ENCODE measurements at places on chromosomes 12 and 14. TPM values are rescaled to one million over a fixed set of nuclear protein-coding genes. Genes with fewer than 3 reads are reported as not detected.

DNA sequence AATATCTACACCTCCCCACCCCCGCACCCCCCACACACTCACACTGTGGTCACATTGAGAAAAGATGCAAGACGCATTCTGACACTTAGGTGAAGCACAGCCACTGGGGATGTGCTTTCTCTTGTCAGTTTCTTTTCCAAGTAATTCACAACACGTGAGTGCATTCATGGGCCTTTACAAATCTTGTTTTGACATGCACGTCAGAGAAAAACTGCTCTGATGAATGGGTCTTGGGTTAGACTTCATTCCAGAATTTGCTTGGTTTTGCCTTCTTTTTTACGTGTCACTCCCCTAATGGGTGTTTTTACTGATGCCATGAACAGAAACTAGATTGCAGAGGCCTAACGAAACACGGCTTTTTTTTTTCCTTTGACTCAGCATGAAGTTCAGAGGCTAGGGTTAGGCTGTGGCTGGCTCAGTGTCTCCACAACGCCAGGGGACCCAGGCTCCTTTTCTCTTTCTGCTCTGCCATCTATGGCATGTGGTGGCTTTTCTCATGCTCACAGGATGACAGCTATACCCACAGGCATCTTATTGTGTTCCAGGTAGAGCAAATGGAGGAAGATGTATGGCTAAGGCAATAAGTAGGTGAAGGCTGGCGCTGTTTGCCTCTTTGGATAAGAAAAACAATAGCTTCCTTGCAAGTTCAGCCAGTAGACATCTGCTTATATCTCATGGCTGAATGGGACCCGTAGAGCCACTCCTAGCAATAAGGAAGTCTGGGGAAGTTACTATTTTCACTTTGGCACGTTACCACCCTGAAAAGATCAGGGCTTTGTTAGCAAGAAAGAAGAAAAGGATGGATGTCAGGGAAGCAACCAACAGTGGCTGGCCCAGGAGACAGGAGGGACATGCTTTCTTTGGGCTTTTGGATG is 253.3 kb downstream of the SLC15A4 start:
- no peak for DNase-seq
- H3K27me3 ChIP-seq = no peaks in the 10 kb centered on the region
- H3K27ac ChIP-seq = no peak overlapping the region
- no peaks in the 10 kb centered on the region for H3K36me3 ChIP-seq

Gene CEBPE
- total RNA-seq = not detected

GRCh38 chr12:75823475-75823874 is 208.1 kb downstream of the PHLDA1 start:
- H3K36me3 ChIP-seq = no peaks in the 10 kb centered on the region
- H3K27ac ChIP-seq = no peak overlapping the region
- H3K4me1 ChIP-seq = peaks cover 21% of the 10 kb centered on the region
- no peak for DNase-seq
- no peaks in the 10 kb centered on the region for H3K27me3 ChIP-seq

GRCh38 chr12:54036620-54037359 is 3.9 kb downstream of the HOXC5 start:
- no peak overlapping the region for H3K4me3 ChIP-seq
- peaks cover 25% of the 10 kb centered on the region for H3K36me3 ChIP-seq
- no peaks in the 10 kb centered on the region for H3K4me1 ChIP-seq
- H3K27me3 ChIP-seq = no peaks in the 10 kb centered on the region

DNA sequence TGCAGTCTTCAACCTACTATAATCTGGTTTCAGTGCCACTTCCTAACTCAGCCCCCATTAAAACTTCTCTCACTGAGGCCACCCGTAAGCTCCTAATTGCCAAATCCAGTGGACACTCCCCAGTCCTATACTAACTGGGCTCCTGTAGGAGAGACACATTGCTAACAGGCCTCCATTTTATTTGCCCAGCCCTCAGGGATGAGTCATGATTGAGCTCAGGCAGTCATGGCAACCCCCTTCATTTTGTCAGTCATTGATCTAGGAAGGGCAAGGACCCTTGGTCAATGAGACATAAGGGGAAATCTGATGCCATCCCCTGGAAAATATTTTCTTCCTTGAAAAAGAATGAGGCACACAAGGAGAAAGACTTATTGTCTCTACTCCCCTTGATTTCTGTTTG is 70.1 kb upstream of the HIF1A start:
- H3K36me3 ChIP-seq = no peaks in the 10 kb centered on the region
- DNase-seq = no peak
- H3K4me3 ChIP-seq = no peak overlapping the region
- H3K27ac ChIP-seq = no peak overlapping the region
- H3K27me3 ChIP-seq = no peaks in the 10 kb centered on the region

DNA sequence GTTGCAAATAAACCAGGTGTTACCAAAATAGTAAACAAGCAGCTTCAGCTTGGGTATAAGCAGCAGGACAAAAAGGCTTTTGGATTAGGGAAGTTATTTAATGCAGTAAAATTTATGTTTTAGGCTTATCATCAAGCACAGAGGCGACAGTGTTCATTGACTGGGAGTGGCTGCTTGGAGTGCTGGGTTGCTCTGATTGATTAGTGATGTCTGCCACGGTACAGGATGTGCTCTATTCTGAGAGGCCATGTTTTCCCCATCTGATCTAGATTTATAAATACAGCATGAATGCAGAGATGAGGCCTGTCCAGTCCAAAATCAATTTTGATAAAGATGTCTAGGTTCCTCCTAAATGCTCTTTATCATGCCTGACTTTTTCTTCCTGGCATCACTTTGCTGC is 83.5 kb downstream of the MAP1LC3B2 start:
- no peaks in the 10 kb centered on the region for H3K4me1 ChIP-seq
- no peaks in the 10 kb centered on the region for H3K36me3 ChIP-seq
- no peak overlapping the region for H3K4me3 ChIP-seq
- H3K27ac ChIP-seq = no peak overlapping the region
- no peak for DNase-seq

Measured in SJSA1 (cell line).